A549 treated with CpdA at 1 μM for 4 hours (cell line): ENCODE measurements at places on chromosomes 6 and 20. TPM values are rescaled to one million over a fixed set of nuclear protein-coding genes. Genes with fewer than 3 reads are reported as not detected.

The TAGAP gene
- not detected in 5 replicates for total RNA-seq

The SOX18 gene
- 0.58 to 2.3 TPM (median 2.2 TPM) in 5 replicates for total RNA-seq

The FRS3 gene
- 2.0 to 2.9 TPM (median 2.4 TPM) in 5 replicates for total RNA-seq

The FANCE gene
- 2.2 to 3.1 TPM (median 2.9 TPM) in 5 replicates for total RNA-seq

The IP6K3 gene
- total RNA-seq, result 0.05 to 0.14 TPM (median 0.09 TPM) in 3 of 5 replicates, not detected in the others

The TULP4 gene
- 4.5 to 9.5 TPM (median 6.4 TPM) in 5 replicates for total RNA-seq

The FAM162B gene
- not detected in 5 replicates for total RNA-seq

The STX16 gene
- total RNA-seq, result 34.2 to 41.1 TPM (median 36.8 TPM) in 5 replicates

The PLCB4 gene
- 11.9 to 20.6 TPM (median 14.1 TPM) in 5 replicates for total RNA-seq

The SYNDIG1 gene
- 1.5 to 2.2 TPM (median 2.0 TPM) in 5 replicates for total RNA-seq

The BPIFB4 gene
- total RNA-seq, result not detected in 5 replicates

The ARMH2 gene
- not detected in 5 replicates for total RNA-seq

The POU5F1 gene
- 2.5 to 5.1 TPM (median 3.6 TPM) in 5 replicates for total RNA-seq

The CLPSL2 gene
- 1.0 to 1.4 TPM in 2 of 5 replicates, not detected in the others for total RNA-seq

The RIPOR2 gene
- total RNA-seq, result 0.07 TPM in 1 of 5 replicates, not detected in the others

The METTL24 gene
- total RNA-seq, result not detected in 5 replicates

The ID4 gene
- 1.2 to 2.6 TPM (median 2.1 TPM) in 5 replicates for total RNA-seq

The ADGRF4 gene
- total RNA-seq, result 6.1 to 8.6 TPM (median 6.8 TPM) in 5 replicates

The CCM2L gene
- 0.42 to 0.92 TPM (median 0.50 TPM) in 5 replicates for total RNA-seq

The HNF4A gene
- total RNA-seq, result 11.4 to 15.6 TPM (median 12.9 TPM) in 5 replicates

The FOXO3 gene
- 5.7 to 7.8 TPM (median 6.7 TPM) in 5 replicates for total RNA-seq

The CTCFL gene
- total RNA-seq, result 0.12 TPM in 1 of 5 replicates, not detected in the others

The PTPRK gene
- 13.9 to 18.9 TPM (median 16.6 TPM) in 5 replicates for total RNA-seq

The PPP1R3G gene
- 0.96 to 1.6 TPM (median 1.2 TPM) in 5 replicates for total RNA-seq

The PSORS1C2 gene
- total RNA-seq, result not detected in 5 replicates

The TPD52L2 gene
- 125 to 141 TPM (median 132 TPM) in 5 replicates for total RNA-seq

The DSE gene
- total RNA-seq, result 15.5 to 19.1 TPM (median 18.5 TPM) in 5 replicates

The MTFR2 gene
- total RNA-seq, result 9.9 to 12.2 TPM (median 11.5 TPM) in 5 replicates

The LINC00237 gene
- not detected in 5 replicates for total RNA-seq

The BLTP3A gene
- 4.6 to 6.3 TPM (median 5.3 TPM) in 5 replicates for total RNA-seq
